ENCODE measurements at places on chromosomes 13 and 19.

GRCh38 chr13:58883405-58883804, 1251.9 kb downstream of the PCDH17 start:
- peak; percentile 16 for DNase-seq

GRCh38 chr19:33927789-33928457, 131.3 kb downstream of the KCTD15 start:
- no peak for DNase-seq

DNA sequence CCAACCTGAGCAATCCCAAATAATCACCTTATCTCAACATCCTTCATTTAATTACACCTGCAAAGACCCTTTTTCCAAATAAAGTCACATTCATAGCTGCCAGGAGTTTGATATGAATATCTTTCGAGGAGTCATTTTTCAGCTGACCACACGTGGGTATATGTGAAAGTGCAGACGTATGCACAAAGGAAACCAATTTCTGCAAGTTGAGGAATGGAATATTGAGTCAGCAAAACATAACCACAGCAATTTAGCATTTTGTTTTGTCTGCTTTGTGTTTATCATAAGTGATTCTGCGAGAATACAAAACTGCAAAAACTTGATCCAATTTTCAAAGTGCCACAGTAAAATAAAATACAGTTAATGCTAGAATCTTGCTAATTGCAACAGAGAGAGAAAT, 295.9 kb downstream of the SUCLA2 start:
- no peak for DNase-seq

- no peak for DNase-seq
Observed at GRCh38 chr13:110629735-110630134, 14.4 kb downstream of the NAXD start.

DNA sequence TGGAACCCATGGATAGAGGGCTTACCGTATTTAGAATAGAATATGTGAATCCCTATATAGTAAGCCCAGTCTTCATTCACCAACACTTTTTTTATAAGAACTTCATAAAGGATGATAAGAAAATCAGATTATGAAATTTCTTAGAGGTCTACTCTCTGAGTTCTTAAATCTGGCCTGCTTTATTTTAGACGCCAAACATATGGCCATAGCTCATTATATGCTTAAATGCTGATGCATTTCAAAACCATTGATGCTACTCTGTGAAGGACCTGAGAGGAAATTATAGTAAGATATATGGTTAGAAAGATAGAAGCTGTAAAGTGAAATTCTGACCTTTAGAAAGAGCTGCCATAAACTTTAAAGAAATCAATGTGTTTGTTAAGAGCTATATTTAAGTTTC, 38.3 kb downstream of the GPC6 start:
- peak; percentile 54 for DNase-seq

- DNase-seq = no peak
Observed at GRCh38 chr19:11745869-11746268, 7.1 kb upstream of the ZNF823 start.

- no peak for DNase-seq
Observed at GRCh38 chr13:75324413-75324940, 157.5 kb downstream of the TBC1D4 start.

- peak; percentile 42 for DNase-seq
Observed at GRCh38 chr13:93318534-93319254, 92.1 kb downstream of the GPC6 start.
